A549 treated with Mapracorat at 1 μM for 4 hours (cell line): ENCODE measurements at places on chromosomes 4 and X. TPM values are rescaled to one million over a fixed set of nuclear protein-coding genes. Genes with fewer than 3 reads are reported as not detected.

The AFF2 gene
- 0.02 TPM in 1 of 5 replicates, not detected in the others for total RNA-seq

The PCDH7 gene
- total RNA-seq = 0.08 to 0.13 TPM (median 0.10 TPM) in 5 replicates

The GPRIN3 gene
- total RNA-seq = 1.5 to 3.0 TPM (median 2.9 TPM) in 5 replicates

The EMCN gene
- not detected in 5 replicates for total RNA-seq

The PABPC4L gene
- total RNA-seq = 0.05 to 0.09 TPM (median 0.07 TPM) in 4 of 5 replicates, not detected in the other

The IL1RAPL1 gene
- not detected in 5 replicates for total RNA-seq

The CASP3 gene
- total RNA-seq = 20.3 to 22.7 TPM (median 21.7 TPM) in 5 replicates

The CCDC110 gene
- 0.34 TPM in 1 of 5 replicates, not detected in the others for total RNA-seq

The NUP62CL gene
- total RNA-seq = 13.7 to 16.8 TPM (median 15.9 TPM) in 5 replicates

The PSAPL1 gene
- 0.13 to 0.28 TPM (median 0.22 TPM) in 5 replicates for total RNA-seq

The ADGRL3 gene
- total RNA-seq = 0.02 to 0.10 TPM (median 0.03 TPM) in 5 replicates

The CT45A5 gene
- total RNA-seq = not detected in 5 replicates

The TRIM60 gene
- not detected in 5 replicates for total RNA-seq

The ARHGAP6 gene
- 0.05 to 0.09 TPM in 2 of 5 replicates, not detected in the others for total RNA-seq

The UGT2B10 gene
- total RNA-seq = 0.15 TPM in 1 of 5 replicates, not detected in the others

The CTAG1B gene
- not detected in 5 replicates for total RNA-seq

The IGSF1 gene
- 0.21 to 1.0 TPM (median 0.29 TPM) in 5 replicates for total RNA-seq

The P2RY4 gene
- total RNA-seq = not detected in 5 replicates

The RAI2 gene
- total RNA-seq = 0.13 to 0.27 TPM (median 0.15 TPM) in 5 replicates

The REELD1 gene
- total RNA-seq = not detected in 5 replicates

The VEGFD gene
- 0.14 to 0.57 TPM (median 0.22 TPM) in 5 replicates for total RNA-seq

The ARMCX4 gene
- 0.18 to 0.93 TPM (median 0.41 TPM) in 5 replicates for total RNA-seq

The NDST3 gene
- total RNA-seq = not detected in 5 replicates

The STATH gene
- not detected in 5 replicates for total RNA-seq

The KIT gene
- total RNA-seq = not detected in 5 replicates

The CLGN gene
- 4.5 to 5.5 TPM (median 5.3 TPM) in 5 replicates for total RNA-seq

The VCX2 gene
- total RNA-seq = not detected in 5 replicates

The SH3BGRL gene
- 43.7 to 52.4 TPM (median 45.0 TPM) in 5 replicates for total RNA-seq

The NUDT10 gene
- 0.53 to 1.1 TPM (median 0.82 TPM) in 5 replicates for total RNA-seq

The FOXR2 gene
- not detected in 5 replicates for total RNA-seq

The NAP1L3 gene
- total RNA-seq = 0.26 to 0.64 TPM (median 0.31 TPM) in 5 replicates

The SH3RF1 gene
- 7.9 to 10.4 TPM (median 9.2 TPM) in 5 replicates for total RNA-seq

The SYNPO2 gene
- 0.72 to 1.0 TPM (median 0.92 TPM) in 5 replicates for total RNA-seq

The ENPEP gene
- total RNA-seq = 0.02 TPM in 1 of 5 replicates, not detected in the others

The SPANXC gene
- total RNA-seq = 1.3 TPM in 1 of 5 replicates, not detected in the others

The ZDHHC15 gene
- total RNA-seq = not detected in 5 replicates

The BEX2 gene
- 7.1 to 12.1 TPM (median 11.3 TPM) in 5 replicates for total RNA-seq

The MAGEC2 gene
- not detected in 5 replicates for total RNA-seq

The GLOD5 gene
- not detected in 5 replicates for total RNA-seq

The CPE gene
- total RNA-seq = 1.5 to 2.6 TPM (median 1.7 TPM) in 5 replicates

The JCHAIN gene
- 0.17 to 0.21 TPM (median 0.20 TPM) in 3 of 5 replicates, not detected in the others for total RNA-seq

The C4orf36 gene
- total RNA-seq = 0.76 to 1.3 TPM (median 0.92 TPM) in 5 replicates

The ADH7 gene
- total RNA-seq = not detected in 5 replicates

The TRMT2B gene
- total RNA-seq = 14.0 to 17.1 TPM (median 15.0 TPM) in 5 replicates

The TMEM47 gene
- total RNA-seq = 0.79 to 1.4 TPM (median 1.2 TPM) in 5 replicates

The MID1 gene
- 20.5 to 43.2 TPM (median 33.0 TPM) in 5 replicates for total RNA-seq

The LRAT gene
- total RNA-seq = 0.06 TPM in 1 of 5 replicates, not detected in the others
